RCC 7860 (cell line): ENCODE measurements at places on chromosomes 3 and 15.

DNA sequence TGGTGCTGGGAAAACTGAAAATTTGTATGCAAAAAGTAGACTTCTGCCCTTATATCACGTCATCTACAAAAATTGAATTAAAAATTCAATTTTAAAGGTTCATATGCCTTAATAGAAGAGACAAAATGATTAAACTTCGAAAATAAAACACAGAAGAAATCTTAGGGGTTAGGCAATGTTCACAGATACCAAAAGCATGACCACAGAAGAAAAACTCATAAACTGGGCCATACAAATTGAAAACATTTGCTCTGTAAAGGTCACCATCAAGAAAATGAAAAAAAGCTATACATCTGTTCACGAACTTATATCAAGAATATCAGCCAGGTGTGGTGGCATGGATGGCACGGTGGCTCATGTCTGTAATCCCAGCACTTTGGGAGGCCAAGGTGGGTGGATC lies 245.1 kb downstream of the PCCB start:
- no peak for DNase-seq

GRCh38 chr3:129855170-129855831 lies 38.2 kb downstream of the TMCC1 start:
- no peak for DNase-seq

- no peak for DNase-seq
Measured at GRCh38 chr15:52733696-52734255, 54.6 kb upstream of the ATOSA start.

GRCh38 chr3:52446631-52447511 lies 2.0 kb upstream of the SEMA3G start:
- peak; percentile 30 for DNase-seq

GRCh38 chr3:170815340-170815739 lies 54.7 kb downstream of the RPL22L1 start:
- DNase-seq, result no peak

DNA sequence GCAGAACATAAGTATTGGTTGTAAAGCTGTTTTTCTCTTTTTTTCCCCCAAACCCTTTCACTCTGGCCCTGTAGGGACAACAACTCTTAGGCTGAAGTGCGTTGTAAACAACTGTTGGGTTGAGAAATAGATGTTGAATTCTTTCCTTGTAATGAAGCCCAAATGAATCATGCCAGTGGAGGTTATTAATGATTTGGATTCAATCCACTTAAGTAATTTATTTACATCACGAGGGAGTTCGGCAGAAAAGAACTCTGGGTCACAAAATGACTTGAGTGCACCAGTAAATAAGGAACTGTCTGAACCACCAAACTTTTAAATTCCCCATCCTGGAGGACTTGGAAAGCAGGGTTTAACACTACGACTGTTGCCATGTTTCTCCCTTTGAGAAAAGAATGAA lies 218.9 kb downstream of the PDZRN3 start:
- DNase-seq, result no peak
